ENCODE measurements at places on chromosomes 2 and 18.

DNA sequence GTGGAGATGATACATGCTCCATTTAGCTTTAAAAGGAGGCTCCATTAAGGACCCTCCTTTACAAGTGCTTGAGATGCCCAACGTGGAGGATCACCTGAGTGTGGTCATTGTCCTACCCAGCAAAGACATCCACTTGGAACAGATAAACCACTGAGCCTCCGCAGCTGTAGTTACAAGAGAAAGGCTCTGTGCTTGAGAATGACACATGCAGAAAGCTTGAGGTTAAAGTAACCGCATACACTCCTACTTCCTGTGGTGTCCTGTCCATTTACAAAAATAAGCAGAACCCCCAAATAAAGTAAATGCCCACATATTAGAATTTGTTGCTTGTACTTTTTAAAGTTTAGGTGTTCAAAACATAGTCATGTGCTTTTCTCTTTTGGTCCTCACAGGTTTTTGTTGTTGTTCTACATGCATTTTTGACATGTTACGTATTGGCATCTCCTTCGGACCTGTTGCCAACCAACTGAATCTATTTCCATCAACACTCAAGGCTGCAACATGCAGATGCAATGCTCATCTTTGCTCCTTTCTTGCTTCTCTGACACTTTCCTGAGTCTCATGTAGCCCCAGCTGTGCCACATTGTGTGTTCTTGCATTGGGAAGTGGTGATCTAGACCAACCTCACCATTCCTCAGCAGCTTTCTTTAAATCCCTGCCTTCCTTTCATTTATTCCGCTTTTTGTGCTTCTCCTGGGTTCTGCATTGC is 56.0 kb downstream of the SERPINB7 start:
- no peak for DNase-seq

DNA sequence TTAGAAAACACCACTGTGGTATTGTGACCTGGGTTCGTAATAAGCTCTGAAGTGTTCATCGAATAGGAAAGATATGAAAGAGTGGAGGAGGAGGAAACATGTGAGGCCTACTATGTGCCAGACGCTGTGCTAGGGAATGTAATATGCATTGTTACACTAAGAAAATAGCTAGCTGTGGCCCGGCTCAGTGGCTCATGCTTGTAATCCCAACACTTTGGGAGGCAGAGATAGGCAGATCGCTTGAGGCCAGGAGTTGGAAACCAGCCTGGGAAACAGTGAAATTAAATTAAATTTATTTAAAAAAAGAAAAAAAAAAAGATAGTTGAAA is 49.2 kb upstream of the ZNF397 start:
- DNase-seq, result no peak

GRCh38 chr2:96197546-96198255 is 10.9 kb downstream of the STARD7 start:
- no peak for DNase-seq

DNA sequence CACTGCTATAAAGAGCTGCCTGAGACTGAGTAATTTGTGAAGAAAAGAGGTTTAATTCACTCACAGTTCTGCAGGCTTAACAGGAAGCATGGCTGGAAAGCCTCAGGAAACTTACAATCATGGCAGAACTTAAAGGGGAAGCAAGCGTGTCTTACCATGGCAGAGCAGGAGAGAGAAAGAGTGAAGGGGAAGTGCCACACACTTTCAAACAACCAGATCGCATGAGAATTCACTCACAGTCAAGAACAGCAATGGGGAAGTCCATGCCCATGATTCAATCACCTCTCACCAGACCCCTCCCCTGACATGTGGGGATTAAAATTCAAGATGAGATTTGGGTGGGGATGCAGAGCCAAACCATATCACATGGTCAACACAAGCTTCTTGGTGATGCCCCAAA is 34.7 kb upstream of the CDK5R2 start:
- no peak for DNase-seq

GRCh38 chr2:185145316-185146121 is 547.2 kb downstream of the ZNF804A start:
- DNase-seq, result no peak

DNA sequence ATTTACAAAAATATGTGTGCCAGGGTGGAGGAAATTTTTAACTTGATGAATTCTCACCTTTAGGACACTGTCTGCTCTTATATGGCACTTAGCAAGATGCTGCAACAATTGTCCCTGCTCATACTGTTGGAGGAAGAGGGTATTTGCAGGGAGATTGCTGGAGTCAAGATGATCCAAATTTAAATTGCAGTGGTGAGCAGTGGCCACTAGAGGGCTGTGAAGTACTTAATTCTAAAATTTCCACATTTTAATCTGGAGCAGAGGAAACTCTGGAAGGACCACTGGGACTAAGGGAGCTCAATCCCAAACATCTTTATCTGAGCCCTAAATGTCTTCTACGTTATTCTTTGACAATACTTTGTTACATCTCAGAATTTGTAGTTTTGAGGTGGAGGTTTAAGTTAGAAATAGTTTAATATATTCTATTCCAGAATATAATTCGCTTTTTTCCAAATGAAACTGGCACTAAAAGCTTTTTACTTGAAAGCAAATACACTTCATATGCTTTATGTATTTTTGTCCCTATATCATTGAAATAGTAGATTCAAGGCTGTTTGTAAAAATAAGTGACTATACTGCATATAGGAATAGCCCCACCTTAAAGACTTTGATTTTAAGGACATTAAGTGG is 33.0 kb upstream of the PTH2R start:
- no peak for DNase-seq

- DNase-seq, result no peak
Observed at GRCh38 chr2:60294901-60295635, 258.4 kb downstream of the BCL11A start.

- no peak for DNase-seq
Observed at GRCh38 chr2:33488715-33489540, 12.5 kb downstream of the RASGRP3 start.

GRCh38 chr18:28766027-28766426 is 589.1 kb upstream of the CDH2 start:
- no peak for DNase-seq

DNA sequence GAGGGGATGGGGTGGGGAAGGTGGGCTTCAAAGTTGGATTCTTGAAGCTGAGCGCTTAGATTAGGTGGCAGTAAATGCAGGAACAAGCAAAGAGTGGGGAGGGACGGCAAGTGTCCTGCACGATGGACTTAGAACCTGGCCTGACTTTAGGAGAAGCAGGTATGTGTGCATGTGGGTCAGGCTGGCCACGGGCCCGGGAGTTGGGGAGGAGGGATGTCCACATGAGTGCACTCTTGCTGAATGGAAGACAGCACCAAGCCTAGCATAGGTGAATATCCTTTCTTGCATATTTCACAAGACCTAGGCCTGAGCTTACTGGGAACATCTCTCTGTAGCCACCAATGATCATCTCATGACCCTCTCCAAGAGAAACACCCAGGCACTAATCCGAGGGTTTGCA is 96.1 kb downstream of the DDX1 start:
- DNase-seq, result no peak

GRCh38 chr18:13551841-13552733 is 174.3 kb downstream of the FAM210A start:
- no peak for DNase-seq

DNA sequence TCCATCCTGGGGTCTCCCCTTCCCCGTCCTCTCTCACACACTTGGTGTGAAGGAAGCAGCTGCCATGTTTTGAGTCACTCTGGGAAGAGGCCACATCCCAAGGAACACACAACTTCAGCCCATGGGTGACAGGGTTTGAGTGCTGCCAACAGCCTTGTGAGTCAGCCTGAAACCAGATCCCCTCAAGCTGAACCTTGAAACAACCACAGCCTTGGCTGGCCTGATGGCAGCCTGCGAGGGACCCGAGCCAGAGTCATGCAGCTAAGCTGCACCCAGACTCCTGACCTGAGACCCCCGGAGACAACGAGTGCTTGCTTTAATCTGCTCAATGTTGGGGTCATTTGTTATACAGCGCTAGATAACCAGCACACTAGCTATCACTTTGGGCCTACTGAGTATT is 19.3 kb upstream of the MC2R start:
- DNase-seq, result no peak

DNA sequence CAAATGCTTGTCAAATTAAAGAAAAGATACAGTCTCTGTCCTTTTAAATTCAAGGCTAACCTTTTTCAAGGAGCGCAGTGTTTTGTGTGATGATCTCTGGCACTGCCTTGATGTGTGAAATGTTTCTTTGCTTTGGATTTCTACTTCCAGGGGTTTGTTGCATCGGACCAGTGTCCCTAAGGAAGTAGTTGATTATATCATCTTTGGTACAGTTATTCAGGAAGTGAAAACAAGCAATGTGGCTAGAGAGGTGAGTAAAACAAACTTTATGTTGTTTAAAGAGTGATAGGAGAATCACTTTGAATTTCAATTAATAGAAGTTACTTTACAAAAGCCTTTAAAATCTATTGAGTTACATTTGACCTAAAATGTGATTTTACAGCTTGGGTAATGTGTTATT is 28.8 kb downstream of the HADHB start:
- DNase-seq, result no peak

DNA sequence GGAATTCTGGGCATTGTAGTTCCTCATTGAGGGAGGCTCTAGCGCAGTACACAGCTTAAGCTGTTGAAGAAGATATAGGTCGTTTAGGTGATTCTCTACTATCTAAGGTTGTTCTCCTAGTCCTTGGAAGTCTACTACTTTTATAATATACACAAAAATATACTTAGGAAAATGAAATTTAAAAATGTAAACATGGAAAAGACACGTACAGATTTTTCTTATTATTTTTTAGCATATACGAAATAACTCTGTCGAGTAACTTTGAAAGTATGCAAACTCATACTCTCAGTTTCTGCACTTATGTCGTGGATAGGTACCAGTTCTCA is 272 bp upstream of the FASTKD1 start:
- no peak for DNase-seq
